ENCODE measurements at places on chromosomes 12 and 14.

DNA sequence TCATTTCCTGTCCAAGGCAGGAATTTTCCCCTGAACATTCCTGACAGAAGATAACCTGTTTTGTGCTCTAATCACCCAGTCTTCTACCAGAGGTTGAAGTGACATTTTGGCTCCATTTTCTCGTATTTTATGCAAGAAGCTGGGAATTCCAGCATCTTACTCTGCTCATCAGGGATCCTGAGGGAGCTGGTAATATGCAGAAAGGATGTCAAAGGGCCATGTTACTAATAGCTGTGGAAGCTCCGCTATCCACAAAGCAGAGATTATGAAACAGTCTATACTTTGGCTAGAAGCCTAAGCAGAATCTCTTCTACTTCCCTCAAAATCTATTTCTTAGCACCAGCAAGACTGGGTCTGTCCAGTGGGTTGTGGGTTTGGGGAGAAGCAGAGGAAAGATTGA lies 613.0 kb downstream of the DIO2 start:
- DNase-seq: no peak

DNA sequence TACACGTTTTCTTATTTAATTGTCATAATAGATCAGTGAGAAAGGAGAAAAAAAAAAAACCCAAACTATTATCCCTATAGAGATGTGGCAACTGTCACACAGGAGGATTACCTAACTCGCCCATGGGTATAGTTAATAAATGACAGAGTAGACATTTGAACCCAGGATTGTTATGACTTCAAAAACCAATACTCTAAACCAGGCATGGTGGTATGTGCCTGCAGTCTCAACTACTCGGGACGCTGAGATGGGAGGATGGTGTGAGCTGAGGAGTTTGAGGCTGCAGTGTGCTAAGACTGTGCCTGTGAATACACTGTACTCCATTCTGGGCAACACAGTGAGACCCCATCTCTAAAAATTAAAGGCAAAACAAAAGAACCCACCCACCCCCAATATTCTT lies 114.5 kb downstream of the DENND5B start:
- no peak for DNase-seq

GRCh38 chr12:12158858-12159257 lies 88.1 kb downstream of the BCL2L14 start:
- DNase-seq: no peak

DNA sequence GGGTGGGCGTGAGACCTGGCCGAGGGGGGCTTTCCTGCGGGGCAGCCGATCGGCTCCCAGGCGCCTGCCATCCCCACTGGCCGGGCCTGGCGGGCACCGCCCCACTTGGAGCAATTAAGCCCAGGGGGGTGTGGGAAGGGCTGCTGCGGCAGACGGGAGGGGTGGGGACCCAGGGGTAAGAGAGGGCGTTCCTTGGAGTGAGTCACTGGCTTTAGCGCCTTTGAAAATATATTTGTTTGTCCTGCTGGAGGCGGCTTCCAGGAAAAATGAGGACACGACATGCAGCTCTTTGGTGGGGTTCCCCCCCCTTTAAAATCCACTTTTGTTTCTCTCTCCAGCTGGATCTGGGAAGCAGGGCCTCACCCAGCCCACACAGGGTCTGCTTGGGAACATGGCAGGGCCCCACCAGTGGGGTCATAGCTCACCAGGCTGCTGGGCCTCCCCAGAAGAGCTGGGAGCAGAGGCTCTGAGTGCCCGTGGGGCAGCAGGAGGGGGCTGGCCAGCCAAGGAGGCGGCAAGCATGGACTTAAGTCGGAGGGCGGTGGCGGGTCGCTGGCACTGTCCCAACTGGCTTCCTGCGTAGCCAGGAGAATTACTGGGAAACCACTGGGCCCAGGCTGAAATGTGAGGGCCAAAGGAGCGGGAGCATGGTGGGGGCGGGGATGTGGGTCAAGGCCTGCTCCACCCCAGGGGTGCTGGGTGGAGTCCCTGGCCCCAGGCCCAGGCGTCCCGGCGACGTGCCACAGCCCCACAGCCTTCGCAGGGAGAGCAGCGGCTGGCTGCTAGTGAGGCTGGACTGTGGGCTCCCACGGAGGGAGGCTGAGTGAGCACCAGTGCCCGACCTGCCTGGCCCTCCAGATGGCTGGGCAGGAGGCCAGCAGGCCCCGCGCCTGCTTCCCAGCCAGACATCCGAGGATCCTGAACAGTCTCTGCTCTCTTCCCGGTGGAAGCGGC lies 128.0 kb downstream of the RFLNA start:
- DNase-seq: peak; percentile 84

- DNase-seq: no peak
Observed at GRCh38 chr12:121582583-121583333, 1.9 kb upstream of the KDM2B start.

- no peak for DNase-seq
Observed at GRCh38 chr14:93716746-93717667, 71.3 kb downstream of the PRIMA1 start.

DNA sequence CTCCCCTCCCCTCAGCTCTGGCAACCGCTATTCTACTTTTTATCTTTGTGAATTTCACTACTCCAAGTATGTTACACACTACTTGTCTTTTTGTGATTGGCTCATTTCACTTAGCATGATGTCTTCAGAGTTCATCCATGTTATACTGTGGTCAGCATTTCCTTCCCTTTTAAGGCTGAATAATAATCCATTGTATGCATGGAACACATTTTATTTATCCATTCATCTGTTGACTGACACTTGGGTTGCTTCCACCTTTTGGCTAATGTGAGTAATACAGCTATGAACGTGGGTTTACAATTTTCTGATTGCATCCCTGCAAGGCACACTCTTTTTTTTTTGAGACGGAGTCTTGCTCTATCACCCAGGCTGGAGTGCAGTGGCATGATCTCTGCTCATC lies 53.0 kb upstream of the FUT8 start:
- no peak for DNase-seq

GRCh38 chr12:18153826-18154225 lies 63.8 kb upstream of the RERGL start:
- no peak for DNase-seq

DNA sequence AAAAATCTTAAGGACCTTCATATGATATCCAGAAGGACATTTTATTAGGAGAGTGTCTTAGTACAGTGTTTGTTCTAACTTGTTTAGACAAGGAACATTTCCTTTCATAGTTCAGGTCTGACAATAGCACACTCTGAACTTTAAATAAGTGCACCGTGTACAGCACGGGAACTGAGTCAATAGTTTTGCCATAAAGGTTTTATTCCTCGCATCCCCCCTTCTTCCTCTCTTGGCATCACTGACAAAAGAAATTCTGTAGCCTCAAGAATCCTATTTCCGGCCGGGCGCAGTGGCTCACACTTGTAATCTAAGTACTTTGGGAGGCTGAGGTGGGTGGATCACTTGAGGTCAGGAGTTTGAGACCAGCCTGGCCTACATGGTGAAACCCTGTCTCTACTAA lies 58.3 kb downstream of the TMCC3 start:
- DNase-seq: no peak

GRCh38 chr14:80978403-80978802 lies 23.0 kb downstream of the TSHR start:
- DNase-seq: no peak

- DNase-seq: no peak
Observed at GRCh38 chr14:98103705-98104104, 1168.3 kb downstream of the BCL11B start.

GRCh38 chr12:57430112-57430930 lies 522 bp downstream of the R3HDM2 start:
- DNase-seq: no peak

DNA sequence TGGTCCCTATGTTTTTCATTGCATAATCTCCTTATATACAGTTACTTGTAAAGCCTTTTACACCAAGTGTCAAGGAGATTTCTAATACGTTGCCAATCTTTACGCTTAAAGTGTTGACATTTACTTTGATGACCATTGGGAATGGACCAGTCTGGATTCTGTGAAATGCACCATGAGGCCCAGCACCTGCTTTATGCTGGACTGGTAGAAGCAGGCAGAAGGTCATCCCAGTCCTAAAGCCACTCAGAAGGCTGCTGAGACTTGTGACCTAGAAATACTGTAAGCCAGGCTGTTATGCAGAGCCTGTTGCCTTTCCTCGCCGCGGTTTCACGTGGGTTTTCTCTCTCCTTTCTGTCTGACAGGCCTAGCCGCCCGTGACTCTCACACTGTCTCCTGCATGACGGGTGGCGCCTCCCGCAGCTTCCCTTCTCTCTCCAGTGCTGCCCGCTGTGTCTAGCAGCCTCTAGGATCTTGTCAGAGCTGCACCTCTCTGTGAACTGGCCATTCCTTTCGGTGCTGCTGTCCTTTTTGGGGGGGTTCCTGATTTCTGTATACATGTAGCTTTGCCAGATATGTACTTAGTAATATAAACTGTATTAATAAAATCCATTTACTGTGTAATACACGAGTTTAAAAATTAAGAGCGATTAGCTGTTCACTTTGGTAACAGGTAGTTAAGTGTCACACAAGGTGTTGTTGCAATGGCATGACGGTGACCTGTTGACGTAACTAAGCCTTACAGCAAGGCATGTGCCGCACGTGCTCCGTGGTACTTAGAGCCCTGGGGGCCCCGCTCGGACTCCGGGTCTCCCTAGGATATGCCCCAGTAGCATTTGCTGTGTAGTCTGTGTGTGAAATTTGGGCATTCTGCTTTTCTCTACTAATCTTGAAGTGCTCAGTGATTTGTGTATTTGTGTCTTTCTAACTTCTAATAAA lies 29.7 kb downstream of the XRCC3 start:
- DNase-seq: no peak

GRCh38 chr12:1808036-1808797 lies 12.1 kb upstream of the LRTM2 start:
- no peak for DNase-seq

GRCh38 chr12:6044082-6044481 lies 80.4 kb downstream of the VWF start:
- DNase-seq: peak; percentile 28

- DNase-seq: no peak
Observed at GRCh38 chr14:68554231-68554630, 238.6 kb downstream of the ZFP36L1 start.

GRCh38 chr14:55780156-55780946 lies 200.3 kb downstream of the KTN1 start:
- DNase-seq: peak; percentile 35

DNA sequence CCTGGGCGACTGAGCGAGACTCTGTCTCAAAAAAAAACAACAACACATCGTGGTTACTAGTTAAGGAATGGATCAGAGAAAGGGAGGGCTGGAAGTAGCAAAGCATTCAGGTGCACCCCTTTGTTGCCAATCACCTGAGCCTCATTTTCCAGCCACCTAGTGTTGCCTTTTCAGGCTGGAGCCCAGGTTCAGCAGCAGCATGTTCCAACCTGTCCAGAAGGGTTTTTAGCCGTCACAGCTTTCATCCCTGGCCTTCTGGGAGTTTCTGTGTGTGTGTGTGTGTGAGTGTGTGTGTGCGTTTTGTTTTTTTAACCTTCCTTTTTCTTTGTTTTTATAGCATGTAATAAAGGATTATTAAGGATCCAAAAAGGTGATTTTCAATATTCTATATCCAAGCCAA lies 121.1 kb upstream of the ATF1 start:
- no peak for DNase-seq

Data from amniotic stem cell (primary cell).